Activated naive CD4-positive, alpha-beta T cell treated with anti-CD3 and anti-CD28 coated beads, Interleukin-2, amount 10 ng/mL, durations not matched to agents 7 days and 5 days (primary cell): ENCODE measurements at places on chromosomes 7 and 10.

DNA sequence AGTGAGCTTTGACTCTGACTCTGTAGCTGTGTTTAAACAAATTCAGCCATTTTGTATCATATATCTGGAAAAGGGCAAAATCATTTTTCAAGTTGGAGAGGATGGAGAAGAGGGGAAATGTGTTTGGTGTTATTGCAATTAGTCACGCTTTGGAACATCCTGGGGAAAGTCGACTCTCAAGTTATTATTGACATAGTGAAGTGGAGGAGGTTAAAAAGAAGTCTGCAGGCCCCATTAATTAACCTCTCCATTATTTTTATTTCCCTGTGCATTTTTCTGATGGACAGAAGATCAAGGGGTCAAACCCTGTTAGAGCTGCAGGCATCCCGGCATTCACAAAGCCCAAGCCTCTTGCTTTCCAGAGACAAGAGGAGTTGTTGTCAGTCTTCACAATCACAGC is 132.6 kb downstream of the TEX36 start:
- no peak overlapping the region for H3K4me3 ChIP-seq
- H3K27me3 ChIP-seq, result no peaks in the 10 kb centered on the region
- H3K4me1 ChIP-seq, result no peaks in the 10 kb centered on the region
- DNase-seq, result no peak
- H3K36me3 ChIP-seq, result no peaks in the 10 kb centered on the region

- DNase-seq, result no peak
- H3K27me3 ChIP-seq, result no peaks in the 10 kb centered on the region
- no peaks in the 10 kb centered on the region for H3K4me1 ChIP-seq
- no peak overlapping the region for H3K27ac ChIP-seq
These were observed 609.7 kb downstream of the TNS3 start for GRCh38 chr7:46972205-46972604.

GRCh38 chr7:75987805-75988567 is 6.4 kb downstream of the TMEM120A start:
- no peak overlapping the region for H3K4me3 ChIP-seq
- peaks cover 10% of the 10 kb centered on the region for H3K36me3 ChIP-seq
- no peak for DNase-seq
- H3K27me3 ChIP-seq, result peaks cover 12% of the 10 kb centered on the region
- peaks cover 4% of the 10 kb centered on the region for H3K4me1 ChIP-seq

DNA sequence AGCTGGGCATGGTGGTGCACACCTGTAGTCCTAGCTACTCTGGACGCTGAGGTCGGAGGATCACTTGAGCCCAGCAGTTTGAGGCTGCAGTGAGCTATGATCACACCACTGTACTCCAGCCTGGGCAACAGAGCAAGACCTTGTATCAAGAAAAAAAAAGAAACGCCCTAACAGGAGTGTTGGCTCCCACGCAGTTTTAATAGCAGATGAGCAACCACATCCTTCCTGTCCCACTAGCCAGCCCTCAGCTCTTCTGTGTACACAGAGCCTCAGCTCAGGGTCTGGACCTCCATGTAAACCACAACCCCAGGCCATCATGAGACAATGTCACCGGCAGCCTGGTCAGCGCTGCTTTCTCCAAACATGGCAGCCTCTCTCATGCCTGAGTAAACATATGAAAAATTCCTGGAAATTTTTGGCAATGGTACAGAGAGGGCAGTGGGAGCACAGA is 108.2 kb downstream of the PIP4K2A start:
- no peaks in the 10 kb centered on the region for H3K27me3 ChIP-seq
- H3K36me3 ChIP-seq, result peaks cover 67% of the 10 kb centered on the region
- no peak overlapping the region for H3K4me3 ChIP-seq

- H3K4me1 ChIP-seq, result peaks cover 27% of the 10 kb centered on the region
- peak overlapping the region; percentile 76 for H3K4me3 ChIP-seq
- H3K27ac ChIP-seq, result no peak overlapping the region
- H3K27me3 ChIP-seq, result peaks cover 56% of the 10 kb centered on the region
These were observed 18.5 kb upstream of the ACBD5 start for GRCh38 chr10:27258838-27259812.

- H3K4me1 ChIP-seq, result no peaks in the 10 kb centered on the region
- no peak overlapping the region for H3K27ac ChIP-seq
- no peaks in the 10 kb centered on the region for H3K36me3 ChIP-seq
- H3K4me3 ChIP-seq, result no peak overlapping the region
- H3K27me3 ChIP-seq, result peaks cover 6% of the 10 kb centered on the region
These were observed 25.9 kb downstream of the CFAP46 start for GRCh38 chr10:132916421-132916841.

- peaks cover 5% of the 10 kb centered on the region for H3K27me3 ChIP-seq
- no peaks in the 10 kb centered on the region for H3K36me3 ChIP-seq
- no peaks in the 10 kb centered on the region for H3K4me1 ChIP-seq
- H3K27ac ChIP-seq, result no peak overlapping the region
These were observed 75.3 kb upstream of the C7orf33 start for GRCh38 chr7:148515237-148515636.
